Esophagus squamous epithelium (tissue), 5 donors: ENCODE measurements at places on chromosomes 4 and X.

DNA sequence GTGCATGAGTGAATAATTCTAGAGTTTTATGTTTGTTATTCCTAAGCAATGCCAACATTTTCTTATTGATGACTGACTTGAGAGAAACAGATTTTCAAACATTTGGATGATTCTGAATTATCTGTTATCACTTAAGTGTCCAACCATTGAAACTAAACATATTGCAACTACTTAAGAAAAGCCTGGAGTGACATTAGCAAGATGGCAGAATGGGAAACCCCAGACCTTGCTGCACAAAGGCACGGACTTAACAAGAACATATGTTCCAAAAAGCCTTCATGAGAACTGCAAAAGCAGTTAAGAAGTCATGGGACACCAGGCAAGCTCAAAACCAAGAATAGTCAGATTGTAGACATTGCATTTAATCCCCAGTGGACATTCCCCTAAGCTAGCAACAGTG, 215.1 kb downstream of the DCHS2 start:
- no peak for DNase-seq

DNA sequence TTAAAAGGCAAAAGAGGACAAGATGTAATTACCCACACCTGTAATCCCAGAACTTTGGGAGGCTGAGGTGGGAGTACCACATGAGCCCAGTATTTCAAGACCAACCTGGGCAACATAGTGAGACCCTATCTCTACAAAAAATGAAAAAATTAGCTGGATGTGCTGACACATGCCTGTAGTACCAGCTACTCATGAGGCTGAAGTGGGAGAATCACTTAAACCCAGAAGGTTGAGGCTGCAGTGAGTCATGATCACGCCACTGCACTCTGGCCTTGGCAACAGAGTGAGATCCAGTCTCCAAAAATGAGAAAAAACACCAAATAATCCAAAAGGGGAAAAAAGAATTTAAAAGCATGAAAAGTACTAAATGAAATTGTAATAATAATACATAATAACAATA, 30.8 kb downstream of the NR0B1 start:
- no peak for DNase-seq

DNA sequence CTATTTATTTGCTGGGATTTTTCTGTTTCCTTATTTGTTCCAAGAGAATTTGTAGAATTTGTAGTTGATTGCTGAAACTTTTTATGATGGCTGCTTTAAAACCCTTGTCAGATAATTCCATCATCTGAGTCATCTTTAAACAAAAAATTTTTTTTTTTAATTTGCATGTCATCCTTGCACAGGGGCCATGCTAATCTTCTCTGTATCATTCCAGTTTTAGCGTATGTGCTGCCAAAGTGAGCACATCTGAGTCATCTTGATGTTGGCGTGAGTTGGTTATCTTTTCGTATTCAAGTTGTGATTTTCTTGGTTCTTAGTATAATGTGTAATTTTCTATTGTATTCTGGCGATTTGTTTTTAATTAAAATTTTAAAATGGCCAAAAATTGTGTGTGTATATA, 18.7 kb upstream of the ZNF157 start:
- DNase-seq, result no peak

DNA sequence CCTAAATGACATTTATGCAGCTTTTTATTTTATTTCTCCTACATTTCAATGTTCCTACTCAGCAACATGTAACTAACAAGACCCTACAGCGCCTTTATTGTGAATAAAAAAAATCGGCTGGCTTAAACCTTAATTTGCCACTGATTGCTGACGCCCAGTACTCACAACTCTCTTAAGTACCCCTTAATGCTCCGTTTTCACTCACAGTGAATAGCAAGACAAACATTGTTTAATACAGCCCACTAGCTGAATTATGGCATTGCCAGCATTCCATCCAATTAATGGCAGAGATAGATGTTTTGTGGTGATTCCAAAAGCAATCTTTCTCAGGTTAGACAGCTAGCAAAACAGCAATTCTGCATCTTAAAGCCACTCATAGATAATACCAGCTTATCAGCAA, 61.1 kb downstream of the PPARGC1A start:
- no peak for DNase-seq

- no peak for DNase-seq
Measured at GRCh38 chr4:17366496-17366895, 145.4 kb downstream of the QDPR start.

GRCh38 chr4:15149234-15149838, 147.1 kb downstream of the CPEB2 start:
- DNase-seq, result no peak

DNA sequence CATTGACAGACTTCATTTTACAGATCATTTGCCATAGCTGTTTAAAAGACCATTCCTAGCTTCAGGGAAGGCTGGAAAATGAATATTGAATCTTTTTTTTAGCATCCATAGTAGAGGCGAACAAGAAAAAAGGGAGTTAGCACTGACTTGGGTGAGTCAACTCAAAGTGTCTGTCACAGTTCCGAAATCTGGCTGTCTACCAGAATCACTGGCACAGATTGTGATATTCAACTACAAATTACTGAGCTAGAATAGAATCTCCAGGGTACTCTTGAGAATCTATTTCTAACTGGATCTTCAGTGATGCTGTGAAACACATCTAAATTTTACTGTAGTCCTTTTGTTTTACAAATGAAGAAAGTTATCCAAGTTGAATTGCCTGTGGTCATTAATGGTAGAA, 31.5 kb downstream of the SEC24B start:
- no peak for DNase-seq
